ENCODE measurements at places on chromosomes 5 and 9.

DNA sequence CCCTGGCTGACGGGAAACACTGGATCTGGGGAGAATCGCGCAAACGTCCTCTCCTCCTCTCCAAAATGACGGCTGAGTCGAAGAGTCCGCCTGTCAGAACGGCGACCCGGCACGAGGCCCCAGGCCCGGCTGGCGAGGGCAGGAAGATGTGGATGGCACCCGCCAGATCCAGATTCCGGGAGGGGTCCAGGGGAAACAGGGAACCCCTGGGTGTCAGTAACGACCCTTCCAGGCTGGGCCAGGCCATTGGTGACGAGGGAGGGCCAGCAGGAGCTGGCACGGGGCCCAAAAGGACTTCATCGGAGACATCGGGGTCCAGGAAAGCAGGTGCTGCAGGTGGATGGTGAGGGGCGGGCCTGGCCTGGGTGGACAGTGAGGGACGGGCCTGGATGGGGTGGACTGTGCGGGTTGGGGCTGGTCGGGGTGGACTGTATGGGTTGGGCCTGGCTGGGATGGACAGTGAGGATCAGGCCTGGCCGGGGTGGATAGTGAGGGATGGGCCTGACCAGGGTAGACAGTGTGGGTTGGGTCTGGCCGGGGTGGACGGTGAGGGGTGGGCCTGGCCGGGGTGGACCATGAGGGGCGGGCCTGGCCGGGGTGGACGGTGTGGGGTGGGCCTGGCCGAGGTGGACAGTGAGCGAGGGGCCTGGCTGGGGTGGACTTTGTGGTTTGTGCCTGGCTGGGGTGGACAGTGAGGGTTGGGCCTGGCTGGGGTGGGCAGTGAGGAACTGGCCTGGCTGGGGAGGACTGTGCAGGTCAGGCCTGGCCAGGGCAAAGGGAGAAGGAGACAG is 14.0 kb downstream of the SLC6A3 start:
- DNase-seq: no peak

- no peak for DNase-seq
These were observed 92.1 kb upstream of the PHYKPL start for GRCh38 chr5:178324481-178325310.

- peak; percentile 25 for DNase-seq
These were observed 624 bp downstream of the FBXW11 start for GRCh38 chr5:172005708-172006320.

DNA sequence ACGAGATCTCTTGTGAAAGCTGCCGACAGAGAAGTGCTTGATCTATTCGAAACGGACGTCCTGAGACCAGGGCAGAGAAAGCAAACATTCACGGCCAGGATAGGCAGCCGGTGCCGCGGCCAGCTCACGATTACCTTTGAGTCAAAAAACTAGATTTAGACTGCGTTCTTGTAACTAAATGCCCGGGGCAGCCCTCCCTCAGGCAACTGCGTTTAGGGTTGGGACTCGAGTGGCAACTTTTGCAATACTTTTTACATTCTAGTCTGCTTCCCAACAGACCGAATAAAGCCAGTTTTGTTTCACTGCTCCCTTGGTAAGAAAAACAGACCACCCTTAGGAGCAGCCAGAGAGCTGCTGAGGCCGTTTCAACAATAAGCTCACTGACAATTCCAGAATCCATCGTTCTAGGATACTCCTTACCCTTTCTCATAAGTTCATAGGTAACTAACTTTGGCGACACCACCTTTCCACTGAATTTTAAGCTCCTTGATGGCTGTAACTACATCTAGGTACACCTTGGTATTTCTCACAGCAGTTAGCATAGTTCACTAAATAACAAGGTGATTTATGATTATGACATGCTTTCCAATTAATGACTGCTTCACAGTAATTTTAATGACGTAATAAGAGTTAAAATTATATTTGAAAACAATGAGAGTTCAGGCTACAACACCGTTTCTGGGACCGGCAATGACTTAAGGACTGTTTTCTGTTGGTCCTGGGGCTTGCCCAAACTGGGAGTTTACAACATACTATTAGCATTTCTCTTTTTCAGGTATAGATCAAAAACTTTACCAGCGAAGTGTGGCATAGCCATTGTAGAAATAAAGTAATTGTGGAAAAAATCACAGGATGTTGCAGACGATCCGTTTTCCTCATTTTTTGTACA is 899 bp upstream of the RAPGEF6 start:
- no peak for DNase-seq

DNA sequence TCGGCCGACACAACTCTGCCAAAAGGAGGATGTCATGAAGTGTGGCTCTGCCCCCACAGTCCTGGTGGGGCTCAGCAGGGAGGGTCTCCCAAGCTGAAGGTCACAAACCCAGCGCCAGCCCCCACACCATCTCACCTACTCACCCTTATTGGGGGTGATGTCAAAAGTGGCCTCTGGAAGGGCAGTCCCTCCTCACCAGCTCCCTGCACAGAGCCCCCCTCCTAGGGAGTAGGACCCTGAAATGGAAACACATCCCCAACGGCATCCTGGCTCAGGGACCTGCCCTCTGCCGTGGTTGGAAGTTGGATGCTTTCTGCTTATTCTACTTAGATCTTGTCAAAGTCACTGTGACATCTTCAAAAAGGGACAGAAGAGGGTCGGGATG is 89.5 kb downstream of the NSUN2 start:
- no peak for DNase-seq

- DNase-seq: no peak
These were observed 775 bp upstream of the LHX2 start for GRCh38 chr9:124010665-124011321.

DNA sequence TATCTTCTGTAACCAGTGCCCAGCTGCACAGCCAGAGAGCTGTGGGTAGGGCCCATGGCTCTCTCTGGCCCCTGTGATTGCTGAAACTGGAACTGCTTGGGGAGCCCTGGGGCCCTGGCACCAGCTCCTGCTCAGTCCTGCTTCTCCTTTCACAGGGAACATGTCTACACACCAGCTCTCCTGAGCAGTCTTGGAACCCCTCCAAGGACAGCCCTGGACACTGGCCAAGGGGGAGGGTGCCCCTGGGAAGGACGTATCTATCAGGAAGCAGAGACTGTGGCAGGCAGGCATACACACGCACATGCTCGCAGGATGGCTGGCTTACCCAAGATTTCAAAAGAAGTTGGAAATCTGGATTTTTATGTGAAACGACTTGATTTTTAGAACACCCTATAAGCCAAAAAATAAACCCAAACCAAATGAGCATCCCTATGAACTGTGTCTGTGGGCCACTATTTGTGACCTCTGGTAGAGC is 8.8 kb upstream of the TRAF1 start:
- DNase-seq: no peak

DNA sequence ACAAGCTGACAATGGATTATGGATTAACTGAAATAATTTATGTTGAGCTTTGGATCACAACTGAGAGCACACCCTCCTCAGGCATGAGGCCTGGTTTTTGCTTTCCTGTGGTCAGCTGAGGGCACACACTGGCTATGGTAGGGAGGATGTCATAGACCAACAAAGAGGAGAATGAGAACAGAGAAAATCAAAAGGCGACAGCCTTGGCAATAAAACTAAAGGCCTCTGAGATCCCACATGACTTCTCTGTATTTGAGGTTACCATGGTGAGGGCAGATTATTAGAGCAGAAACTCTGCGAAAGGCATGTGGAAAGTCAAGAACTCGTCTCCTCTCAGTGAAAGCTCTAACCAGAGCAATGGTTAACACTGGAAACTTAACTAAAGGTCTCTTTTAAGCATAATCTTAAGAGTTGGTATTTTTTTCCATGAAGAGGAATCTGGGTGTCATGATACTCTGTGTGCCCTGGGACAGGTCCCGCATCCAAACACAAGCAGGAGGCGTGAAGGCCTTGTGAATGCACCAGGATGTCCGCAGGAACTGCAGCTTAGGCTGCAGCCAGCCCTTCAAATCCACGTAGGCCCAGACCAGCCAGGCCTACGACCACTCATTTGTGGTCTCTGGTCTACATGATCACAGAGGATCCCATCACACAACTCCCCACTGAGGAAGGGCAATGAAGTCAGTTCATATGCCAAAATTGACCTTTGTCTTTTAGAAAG is 12.4 kb upstream of the MEIKIN start:
- no peak for DNase-seq

DNA sequence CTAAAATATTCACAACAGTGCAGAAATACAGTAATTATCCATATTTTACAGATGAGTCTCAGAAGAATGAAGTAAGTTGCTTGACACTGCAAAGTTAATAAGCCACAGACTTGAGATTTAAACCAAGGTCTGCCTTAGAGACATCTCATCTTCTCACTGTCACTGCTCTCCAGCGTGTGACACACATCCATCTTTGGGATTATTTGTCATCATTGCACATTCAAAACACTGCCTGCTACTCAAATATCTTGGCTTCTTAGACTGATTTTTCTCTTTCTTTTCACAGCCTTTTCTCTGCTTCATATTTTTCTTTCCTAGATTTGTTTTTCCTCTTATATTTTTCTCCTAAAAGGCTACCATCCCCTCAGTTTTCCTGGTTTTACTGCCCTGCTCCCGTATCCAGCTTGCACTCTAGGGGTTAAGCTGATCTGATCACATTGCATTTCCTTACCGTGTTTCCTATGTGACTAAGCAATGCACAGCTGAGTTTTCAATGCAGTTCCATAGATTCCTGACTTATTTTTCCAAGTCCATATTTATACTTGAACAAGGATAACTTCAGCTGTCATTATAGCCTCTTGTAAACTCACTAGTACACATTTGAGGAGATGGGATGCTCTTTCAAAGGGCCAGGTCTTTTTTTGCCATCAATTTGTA is 353.0 kb downstream of the PLK2 start:
- DNase-seq: no peak

GRCh38 chr5:1254196-1254595 is 29.0 kb downstream of the SLC6A18 start:
- no peak for DNase-seq

GRCh38 chr9:26657958-26658357 is 234.6 kb downstream of the CAAP1 start:
- no peak for DNase-seq

DNA sequence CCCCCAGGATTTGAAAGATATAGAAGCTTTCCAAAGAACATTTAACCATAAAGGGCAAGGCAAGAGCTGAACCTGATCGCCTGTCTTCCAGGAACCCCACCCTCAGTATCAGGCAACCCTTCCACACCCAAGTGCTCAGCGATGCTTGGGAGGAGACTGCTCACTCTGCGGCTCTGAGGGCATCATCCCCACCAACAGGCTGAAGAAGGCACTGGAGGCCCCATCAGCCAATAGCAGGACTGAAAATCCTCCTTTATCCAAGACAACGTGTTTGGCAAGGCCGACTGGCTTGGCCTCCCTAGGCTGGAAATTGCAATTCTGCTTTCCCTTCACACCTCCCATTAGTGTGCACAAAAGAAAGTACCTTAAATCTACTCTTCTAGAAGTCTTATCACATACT is 1.4 kb upstream of the PPP2CA start:
- DNase-seq: no peak

DNA sequence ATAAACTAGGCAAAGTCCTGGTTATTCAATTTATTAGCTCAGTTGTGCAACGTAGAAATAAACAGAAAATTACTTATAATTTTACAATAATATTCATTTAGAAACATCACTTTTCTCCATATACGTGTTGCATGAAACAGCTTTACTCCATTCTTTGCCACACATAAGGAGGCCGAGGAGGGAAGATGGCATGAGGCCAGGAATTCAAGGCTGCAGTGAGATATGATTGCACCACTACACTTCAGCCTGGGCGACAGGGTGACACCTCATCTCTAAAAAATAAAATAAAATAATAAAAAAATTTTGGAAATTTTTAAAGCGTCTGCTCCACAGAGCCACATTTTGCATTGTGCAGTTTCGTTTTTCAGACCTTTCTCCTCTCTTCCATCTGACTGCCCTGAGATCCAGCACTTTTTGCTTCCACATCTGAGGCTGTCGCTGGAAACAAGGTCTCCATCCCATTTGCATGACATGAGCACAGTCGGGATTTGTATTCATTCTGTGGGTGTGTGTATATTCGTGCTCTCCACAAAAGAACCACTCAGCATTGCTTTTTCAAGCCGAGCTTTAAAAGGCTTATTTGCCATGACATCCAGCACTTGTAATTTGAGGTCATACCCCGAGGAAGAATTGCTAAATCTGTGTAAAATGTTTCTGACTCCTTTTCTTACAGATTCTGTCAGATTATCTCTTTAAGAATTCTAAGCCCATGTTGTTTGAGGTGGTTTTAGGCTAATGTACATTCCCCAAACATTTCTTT is 98.6 kb upstream of the MSX2 start:
- no peak for DNase-seq

DNA sequence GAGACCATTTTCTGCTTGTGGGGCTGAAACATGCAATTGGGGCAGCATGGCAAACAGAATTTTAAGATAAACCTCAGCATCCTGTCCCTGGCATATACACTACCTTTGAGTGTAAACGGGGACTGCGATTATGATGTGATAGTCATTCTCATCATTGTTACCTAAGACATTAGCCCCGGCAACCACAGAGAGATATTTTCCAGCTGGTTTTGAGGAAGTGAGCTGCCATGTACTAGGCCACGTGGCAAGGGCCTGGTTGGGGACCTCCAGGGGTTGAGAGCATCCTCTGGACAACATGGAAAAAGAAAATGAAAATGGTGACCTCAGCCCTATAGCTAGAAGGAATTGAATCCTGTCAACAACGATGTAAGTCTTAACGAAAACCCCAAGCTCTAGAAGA is 623.6 kb upstream of the CDH18 start:
- DNase-seq: no peak

- DNase-seq: no peak
These were observed 54.6 kb downstream of the FGF10 start for GRCh38 chr5:44334622-44335021.

DNA sequence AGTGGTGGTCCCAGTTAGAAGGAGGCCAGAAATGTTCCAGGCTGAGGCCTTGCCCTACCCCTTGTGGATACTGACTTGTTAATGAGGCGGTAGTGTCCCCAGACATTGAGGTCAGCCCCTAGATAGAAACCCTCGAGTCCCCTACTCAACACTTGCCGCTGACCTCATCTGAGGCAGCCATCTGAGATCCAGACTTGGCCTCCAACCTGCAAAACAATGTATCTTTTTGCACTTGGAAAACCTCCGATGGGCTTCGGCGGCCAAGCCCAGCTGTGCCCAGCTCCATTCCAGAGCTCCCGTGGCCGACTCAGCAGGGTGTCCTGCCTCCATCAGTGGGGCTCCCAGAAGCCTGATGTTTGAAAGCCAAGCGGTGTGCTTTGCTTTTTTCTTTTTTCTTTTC is 122.1 kb downstream of the WNK2 start:
- no peak for DNase-seq

Data from stimulated activated CD4-positive, alpha-beta T cell treated with anti-CD3 and anti-CD28 coated beads, TNF-alpha, amount 100 ng/mL, for 24 hours (primary cell).